ENCODE measurements at places on chromosomes 1 and 21.

GRCh38 chr21:35449846-35450245 lies 400.7 kb upstream of the RUNX1 start:
- no peak for DNase-seq

GRCh38 chr1:188224263-188224662 lies 1395.5 kb downstream of the PLA2G4A start:
- no peak for DNase-seq

DNA sequence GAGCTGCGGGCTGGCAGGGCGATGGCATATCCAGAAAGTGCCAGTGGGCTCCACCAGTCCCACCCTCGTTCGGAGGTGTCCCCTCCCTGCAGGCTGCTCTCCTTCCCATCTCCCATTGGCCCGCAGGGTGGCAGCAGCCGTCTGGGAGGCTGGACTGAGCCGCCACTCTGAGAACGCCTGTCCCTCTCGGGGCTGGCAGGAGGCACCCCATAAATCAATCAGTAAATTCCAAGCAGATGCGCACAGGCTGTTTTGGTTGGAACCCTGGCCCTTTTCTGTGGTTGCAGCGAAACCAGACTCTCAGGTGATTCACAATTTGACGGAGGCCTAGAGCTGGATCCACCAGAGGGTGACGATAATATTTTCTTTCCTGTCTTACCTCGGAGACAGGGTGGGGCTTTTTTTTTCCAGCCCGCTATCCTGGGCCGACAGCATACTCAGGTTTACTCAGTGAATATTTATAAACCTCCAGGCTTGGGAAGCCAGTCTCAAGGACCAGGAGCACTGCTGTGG lies 99.7 kb downstream of the GLIS1 start:
- DNase-seq: no peak

GRCh38 chr1:19071674-19072281 lies 115.3 kb upstream of the IFFO2 start:
- no peak for DNase-seq

- DNase-seq: no peak
Observed at GRCh38 chr21:45382697-45382997, 22.3 kb upstream of the COL18A1 start.

DNA sequence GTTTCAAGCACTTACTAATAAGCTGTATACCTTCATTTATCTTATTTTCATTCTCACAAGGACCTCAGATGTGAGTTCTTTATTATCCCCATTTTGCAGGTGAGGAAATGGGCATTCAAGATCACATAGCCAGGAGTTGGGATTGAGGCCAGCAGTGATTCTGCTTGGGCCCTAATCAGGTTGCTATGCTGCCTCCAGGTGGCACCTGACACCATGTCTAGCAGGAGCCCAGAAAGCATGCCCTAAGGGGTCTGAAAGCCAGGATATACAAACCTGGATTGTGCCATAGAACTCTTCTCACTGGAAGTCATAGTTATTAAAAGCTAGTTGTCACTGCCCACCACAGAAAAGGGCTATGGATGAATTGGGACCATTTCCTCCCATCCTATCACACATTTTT lies 61.1 kb downstream of the FYB2 start:
- peak; percentile 6 for DNase-seq

GRCh38 chr1:207838156-207839082 lies 72.5 kb downstream of the CD34 start:
- DNase-seq: no peak

DNA sequence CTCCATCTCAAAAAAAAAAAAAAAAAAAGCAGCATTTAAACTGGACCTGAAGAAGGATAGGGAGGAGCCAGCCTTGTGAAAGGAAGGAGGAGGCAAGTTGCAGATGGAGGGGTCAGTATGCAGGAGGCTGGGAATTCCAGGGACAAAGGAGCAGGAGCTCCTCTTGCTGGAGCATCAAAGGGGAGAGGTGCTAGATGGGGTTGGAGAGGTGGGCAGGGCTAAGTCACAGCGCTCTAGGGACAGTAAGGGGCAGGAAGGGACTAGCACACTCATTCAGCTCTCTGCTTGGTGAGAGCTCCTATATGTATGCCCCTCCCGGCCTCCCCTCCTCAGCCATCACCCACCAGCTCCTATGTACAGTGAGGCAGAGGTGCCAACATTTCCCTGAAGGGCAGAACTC lies 26.8 kb downstream of the MAP7D1 start:
- no peak for DNase-seq

DNA sequence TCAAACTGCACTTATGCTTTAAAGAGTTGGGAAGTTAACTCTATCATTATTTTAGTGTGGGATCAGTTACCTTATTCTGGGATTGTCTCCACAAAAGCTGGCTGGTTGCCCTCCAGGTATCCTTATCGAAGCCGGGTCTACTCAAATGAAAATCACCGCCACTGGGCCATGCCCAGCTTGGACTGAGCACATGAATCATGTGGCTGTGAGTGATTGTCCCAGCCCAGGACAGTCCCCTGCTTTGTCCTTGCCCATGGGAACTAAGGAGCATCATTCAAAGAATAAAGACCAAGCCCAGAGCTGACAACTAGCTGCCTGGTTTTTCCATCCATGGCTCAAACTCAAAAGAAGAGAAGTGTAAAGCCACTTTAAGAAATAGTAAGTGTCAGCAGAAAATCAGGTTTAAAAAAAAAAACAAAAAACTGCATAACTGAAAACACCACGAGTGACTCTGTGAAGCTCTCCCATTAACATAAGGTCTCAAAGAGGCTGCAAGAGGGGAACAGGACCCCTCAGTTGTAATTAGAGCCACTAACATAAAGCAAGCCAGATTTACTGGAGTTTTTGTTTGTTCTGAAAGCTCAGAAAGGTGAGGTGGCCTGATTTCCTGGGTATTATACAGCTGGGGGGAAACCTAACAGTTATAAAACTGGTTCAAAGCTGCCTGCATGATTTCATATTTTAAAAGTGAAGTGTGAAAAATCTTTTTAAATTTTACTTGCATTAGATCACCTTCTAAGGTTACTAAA lies 91.5 kb downstream of the KIF14 start:
- no peak for DNase-seq

- no peak for DNase-seq
Observed at GRCh38 chr1:185442050-185442449, 125.0 kb upstream of the IVNS1ABP start.

DNA sequence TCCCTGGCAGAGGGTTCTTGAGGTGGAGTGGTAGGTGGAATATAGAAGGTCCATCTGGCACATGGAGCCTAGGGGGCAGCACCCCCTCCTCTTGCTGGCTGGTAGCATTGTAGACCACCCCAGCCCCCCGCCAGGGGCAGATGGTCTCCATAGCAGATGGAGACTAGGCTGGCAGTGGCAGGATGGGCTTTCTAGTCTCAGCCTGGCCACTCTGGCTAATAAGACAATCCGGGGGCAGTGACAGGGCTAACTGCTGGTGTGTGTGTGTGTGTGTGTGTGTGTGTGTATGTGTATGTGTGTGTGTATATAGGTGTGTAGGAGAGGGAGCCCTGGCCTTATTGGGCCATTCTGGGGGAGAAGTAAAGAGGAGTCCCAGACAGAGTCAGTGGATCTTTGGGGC lies 16.1 kb downstream of the UTP11 start:
- DNase-seq: peak; percentile 43

DNA sequence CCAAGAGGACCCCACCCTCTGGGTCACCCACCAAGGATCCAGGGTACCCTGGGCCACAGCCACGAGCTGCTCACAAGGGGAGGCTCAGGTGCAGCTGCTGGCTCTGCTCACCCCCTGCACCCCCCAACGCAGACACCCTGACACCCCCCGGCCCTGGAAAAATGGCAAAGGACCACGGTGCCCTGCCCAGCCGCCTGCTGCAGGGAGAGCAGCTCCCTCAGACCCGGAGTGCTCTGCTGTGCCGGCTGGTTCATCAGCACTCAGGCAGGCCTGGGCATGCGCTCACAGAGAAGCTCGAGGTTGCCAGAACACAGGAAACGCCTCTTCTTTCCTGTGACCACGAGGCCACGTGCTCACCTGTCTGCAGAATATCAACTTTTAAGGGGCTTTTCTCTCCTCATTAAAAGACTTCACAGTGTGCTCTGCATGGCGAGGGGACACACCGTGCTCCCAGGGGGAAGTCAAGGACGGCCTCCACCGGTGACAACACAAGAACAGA lies 4.3 kb upstream of the C1QTNF12 start:
- no peak for DNase-seq

- DNase-seq: no peak
Observed at GRCh38 chr1:167463080-167463479, 55.2 kb downstream of the CD247 start.

GRCh38 chr1:108079440-108080025 lies 114.6 kb upstream of the VAV3 start:
- DNase-seq: no peak

All from NCI-H1092 (cell line).